ENCODE measurements at places on chromosomes 1 and 21.

- no peak for DNase-seq
Observed at GRCh38 chr1:198143797-198144196, 13.0 kb upstream of the NEK7 start.

DNA sequence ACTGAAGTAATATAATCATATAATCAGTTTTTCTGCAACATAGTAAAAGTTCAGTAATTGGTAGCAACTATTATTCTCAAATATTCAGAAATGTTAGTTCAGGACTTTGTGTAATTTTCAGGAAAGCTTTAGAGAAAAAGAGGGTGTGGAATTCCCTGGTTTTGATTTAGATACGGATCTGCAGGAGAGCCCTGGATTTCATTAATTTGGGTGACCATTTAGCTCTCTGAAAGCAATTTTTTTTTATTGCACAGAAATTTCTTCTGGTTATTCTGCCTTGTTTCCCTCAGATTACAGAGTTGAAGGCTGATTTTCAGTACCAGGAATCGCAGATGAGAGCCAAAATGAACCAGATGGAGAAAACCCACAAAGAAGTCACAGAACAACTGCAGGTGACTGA lies 13.8 kb upstream of the STX12 start:
- DNase-seq, result no peak

DNA sequence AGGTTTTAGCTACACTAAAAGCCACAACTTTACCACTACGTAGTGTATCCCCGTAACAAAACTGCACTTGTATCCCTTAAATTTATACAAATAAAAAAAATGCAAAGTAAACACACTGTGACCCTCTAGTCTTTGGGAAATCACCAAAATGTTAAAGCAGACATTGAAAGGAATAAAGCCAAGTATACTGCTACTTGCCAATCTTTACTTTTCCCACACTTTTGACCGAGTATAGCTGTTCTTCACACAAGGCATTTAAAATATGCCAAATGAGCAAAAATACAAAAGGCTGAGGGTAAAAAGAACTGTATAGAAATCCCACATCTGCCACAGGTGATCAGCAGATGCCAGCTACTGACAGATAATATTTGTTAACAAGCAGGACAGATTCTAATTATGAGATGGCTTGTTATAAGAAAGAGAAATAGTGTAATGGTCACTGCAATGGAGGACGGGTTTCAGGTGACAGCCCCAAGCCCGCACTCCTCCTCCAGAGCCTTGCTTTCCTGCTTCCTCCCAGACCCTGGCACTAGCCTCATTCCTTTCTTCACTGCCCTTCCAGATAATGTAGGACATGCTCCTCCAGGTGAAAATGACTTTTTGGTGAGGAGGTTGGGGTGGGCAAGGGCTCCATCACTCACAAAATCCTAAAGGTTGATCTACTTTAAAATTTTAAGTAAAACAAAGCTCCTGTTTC lies 18.1 kb downstream of the KCNT2 start:
- DNase-seq, result no peak

DNA sequence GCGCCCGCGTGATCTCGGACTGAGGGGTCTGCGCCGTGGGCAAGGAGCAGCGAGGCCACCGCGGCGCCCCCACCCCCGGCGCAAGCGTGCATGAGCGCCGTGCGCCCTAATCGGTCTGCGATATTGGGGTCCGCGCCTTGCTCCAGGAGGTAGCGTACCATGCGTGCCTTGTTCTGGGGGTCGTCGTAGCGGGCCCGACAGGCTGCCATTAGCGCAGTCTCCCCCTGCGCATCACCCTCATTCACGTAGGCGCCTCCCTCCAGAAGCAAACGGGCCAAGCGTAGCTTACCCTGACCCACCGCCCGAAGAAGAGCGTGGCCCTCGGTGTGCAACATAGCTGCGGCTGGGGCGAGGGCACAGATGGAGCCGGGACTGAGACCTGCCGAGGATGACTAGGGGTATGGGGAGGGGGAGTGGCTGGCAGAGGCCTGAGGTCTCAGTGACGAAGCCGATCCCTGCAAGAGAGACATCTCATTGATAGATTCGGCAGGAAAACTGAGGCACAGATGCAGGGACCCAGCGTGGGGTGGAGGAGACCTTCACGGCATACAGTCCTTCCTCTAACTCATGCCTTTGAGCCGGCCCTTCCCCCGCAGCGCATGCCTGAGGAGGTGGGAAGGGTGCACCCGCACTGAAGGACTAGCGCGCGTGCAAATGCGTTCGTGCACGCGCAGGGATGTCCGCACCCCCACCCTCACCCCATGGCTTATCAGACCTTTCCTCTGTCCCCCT lies 2.8 kb downstream of the ANKRD34A start:
- DNase-seq, result no peak
